Muscle of arm (tissue), 14 donors: ENCODE measurements at places on chromosomes 6 and 20. TPM values are rescaled to one million over a fixed set of nuclear protein-coding genes. Genes with fewer than 3 reads are reported as not detected.

The MAPK13 gene
- polyA plus RNA-seq, result 6.0 TPM

The STMND1 gene
- not detected for polyA plus RNA-seq

The CDSN gene
- not detected for polyA plus RNA-seq

The PTCRA gene
- polyA plus RNA-seq, result not detected

The ELOVL4 gene
- polyA plus RNA-seq, result 2.8 TPM

The GHRH gene
- polyA plus RNA-seq, result not detected

The SAMD3 gene
- 1.5 TPM for polyA plus RNA-seq

The GSTA2 gene
- 0.23 TPM for polyA plus RNA-seq

The ARMH2 gene
- not detected for polyA plus RNA-seq

The TMEM200A gene
- 19.5 TPM for polyA plus RNA-seq

The MAPK14 gene
- polyA plus RNA-seq, result 37.8 TPM

The DDO gene
- 1.2 TPM for polyA plus RNA-seq

The ZSCAN16 gene
- 3.8 TPM for polyA plus RNA-seq

The PRDM13 gene
- polyA plus RNA-seq, result not detected

The RIOK1 gene
- 28.7 TPM for polyA plus RNA-seq

The TINAG gene
- polyA plus RNA-seq, result not detected

The RCAN2 gene
- 7.0 TPM for polyA plus RNA-seq

The ECT2L gene
- polyA plus RNA-seq, result not detected

The ABHD16B gene
- not detected for polyA plus RNA-seq

The TRIM31 gene
- polyA plus RNA-seq, result not detected

The EDN3 gene
- 29.4 TPM for polyA plus RNA-seq

The SLC24A3 gene
- 35.4 TPM for polyA plus RNA-seq

The BPIFB4 gene
- polyA plus RNA-seq, result not detected

The CDH26 gene
- 0.97 TPM for polyA plus RNA-seq

The NOTCH4 gene
- 33.9 TPM for polyA plus RNA-seq

The DPPA5 gene
- not detected for polyA plus RNA-seq

The BPHL gene
- 33.7 TPM for polyA plus RNA-seq

The FAM83B gene
- 0.04 TPM for polyA plus RNA-seq

The PNLDC1 gene
- 0.14 TPM for polyA plus RNA-seq

The NNAT gene
- polyA plus RNA-seq, result 610 TPM

The NRN1 gene
- 29.2 TPM for polyA plus RNA-seq

The CFB gene
- polyA plus RNA-seq, result 2.0 TPM

The C20orf96 gene
- 8.3 TPM for polyA plus RNA-seq

The SLC32A1 gene
- not detected for polyA plus RNA-seq

The VSTM2L gene
- polyA plus RNA-seq, result 7.3 TPM

The ASIP gene
- polyA plus RNA-seq, result 0.34 TPM

The SALL4 gene
- 0.15 TPM for polyA plus RNA-seq
